ENCODE measurements at places on chromosomes 1 and 21.

GRCh38 chr1:162753998-162754585 is 36.4 kb upstream of the HSD17B7 start:
- DNase-seq = no peak

DNA sequence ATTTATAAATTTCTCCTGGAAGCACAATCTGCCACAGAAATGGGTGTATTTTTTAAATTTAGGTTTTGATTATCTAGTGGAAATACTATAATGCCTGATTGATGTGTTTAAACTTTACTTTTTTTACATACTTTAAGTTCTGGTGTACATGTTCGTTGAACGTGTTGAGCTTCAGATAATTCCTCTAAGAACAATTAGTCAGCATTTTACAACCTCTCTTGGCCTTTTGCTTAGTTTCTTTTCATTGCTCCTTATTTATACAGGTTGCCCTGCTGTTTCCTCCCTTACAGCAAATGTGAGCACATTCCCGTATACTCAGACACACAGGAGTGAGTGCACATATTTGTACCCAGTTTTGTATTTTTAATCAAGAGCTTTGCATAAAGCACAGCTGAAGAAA is 1038.9 kb downstream of the BRINP3 start:
- DNase-seq = no peak

GRCh38 chr1:187626056-187626455 is 797.3 kb downstream of the PLA2G4A start:
- DNase-seq = no peak

DNA sequence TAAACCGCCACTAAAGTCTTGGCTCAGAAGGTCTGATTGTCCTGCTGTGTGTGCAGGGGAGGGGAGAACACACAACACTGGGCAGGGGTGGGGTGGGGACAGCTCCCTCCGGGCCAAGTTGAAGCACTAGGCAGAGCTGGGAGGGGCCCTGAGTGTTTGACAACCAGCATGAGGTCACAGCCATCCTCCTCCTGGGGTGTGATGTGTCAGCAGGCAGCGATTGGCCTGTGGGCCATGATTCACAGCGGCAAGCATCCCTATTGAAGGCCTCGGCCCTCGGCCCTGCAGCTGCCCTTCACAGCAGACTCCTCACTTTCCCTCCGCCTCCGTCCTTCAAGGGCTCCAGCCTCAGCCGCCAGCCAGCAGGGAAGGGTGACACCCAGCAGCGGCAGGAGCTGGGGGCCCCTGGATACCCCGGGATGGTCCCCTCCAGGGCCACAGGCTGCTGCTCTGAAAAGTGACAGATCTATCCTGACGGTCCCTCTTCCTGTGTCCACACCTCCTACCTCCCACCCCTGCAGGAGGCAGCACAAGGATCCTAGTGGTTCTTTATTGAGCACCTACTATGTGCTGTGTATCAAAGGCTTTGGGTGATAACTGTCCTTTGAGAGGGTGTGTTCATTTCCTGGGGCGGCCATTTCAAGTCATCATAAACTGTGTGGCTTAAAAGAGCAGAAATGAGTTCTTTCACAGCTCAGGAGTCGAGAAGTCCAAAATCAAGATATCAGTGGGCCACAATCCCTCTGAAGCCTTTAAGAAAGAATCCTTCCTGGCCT is 66.0 kb upstream of the SLC25A33 start:
- no peak for DNase-seq
